ENCODE measurements at places on chromosomes 6 and 20.
A peak's percentile ranks its signal among the peaks of the same experiment; 100 is the strongest.

DNA sequence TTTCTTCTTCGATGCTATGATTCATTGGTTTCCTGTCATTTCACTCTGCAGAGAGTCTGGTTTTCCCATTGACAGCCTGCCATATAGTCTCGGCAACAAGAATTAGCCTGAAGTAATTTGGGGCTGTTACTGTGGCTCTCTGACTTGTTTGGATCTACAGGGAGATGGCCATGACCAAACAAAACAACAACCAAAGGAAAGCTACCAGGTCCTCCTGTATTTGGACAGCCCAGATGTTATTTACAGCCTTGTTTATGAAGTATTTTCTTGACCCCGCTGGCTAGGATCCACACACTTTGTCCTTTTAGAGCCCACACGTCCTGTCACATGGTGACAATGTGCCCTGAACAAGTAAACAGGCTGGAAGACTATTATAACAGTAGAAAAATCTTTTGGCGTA, 111.4 kb upstream of the PREP start:
- DNase-seq = no peak

- DNase-seq = peak; percentile 26
Measured at GRCh38 chr6:35473850-35474130, 5.6 kb downstream of the RPL10A start.

DNA sequence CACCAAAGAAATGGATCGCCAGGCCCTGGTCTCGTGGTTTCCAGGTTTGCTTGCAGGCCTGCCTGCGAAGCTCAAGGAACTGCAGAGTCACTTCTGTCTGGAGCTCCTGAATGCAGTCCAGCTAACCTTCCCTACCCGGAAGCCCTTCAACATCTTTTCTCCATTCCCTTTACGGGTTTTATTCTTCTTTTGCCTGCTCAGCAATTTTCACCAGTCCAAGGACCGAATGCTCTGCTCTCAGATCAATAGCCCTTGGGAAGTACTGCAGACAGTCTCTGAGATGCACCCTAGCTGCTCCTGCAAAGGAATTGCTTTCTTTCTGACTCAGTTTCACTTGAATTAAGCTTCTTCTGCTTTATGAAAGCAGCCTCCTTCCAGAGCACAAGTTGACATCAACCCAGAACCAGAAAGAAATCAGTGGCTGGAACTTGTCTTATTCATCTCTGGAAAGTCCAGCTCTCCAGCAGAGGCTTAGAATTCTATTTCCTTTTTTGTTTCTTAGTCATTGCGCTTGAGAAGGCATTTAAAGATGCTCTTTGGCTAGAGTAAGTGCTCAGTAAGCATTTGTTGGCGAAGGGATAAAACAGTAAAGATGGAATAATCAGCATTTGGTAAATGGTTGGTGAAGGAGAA, 18.7 kb upstream of the YWHAB start:
- DNase-seq = no peak

DNA sequence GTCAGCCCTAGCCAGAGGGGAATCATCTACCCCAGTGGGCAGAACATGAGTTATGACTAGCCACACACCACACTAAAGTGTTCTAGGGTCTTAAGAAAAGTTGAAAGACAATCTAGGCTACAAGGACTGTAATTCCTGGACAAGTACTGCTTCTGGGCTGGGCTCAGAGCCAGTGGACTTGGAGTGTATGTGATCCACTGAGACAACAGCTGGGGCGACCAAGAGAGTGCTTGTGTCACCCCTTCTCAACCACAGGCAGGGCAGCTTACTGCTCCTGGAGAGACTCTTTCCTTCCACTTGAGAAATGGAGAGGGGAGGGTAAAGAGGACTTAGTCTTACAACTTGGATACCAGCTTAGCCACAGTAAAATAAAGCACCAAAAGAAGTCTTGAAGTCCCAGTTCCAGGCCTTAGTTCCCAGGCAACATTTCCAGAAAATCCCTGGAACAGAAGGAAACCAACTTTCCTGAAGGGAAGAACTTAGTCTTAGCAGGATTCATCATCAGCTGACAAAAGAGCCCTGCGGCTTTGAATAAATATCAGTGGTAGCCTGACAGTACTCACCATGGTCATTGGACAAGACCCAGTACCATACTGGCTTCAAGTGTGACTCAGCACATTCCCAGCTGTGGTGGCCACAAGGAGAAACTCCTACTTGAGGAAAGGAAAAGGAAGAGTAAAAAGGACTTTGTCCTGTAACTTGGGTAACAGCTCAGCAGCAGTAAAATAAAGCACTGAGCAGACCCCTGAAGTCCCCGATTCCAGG, 355.1 kb upstream of the ADGRB3 start:
- DNase-seq = peak; percentile 95

- no peak for DNase-seq
Measured at GRCh38 chr6:111417946-111418345, 65.1 kb downstream of the REV3L start.

All from NCI-H524 (cell line).